Activated CD4-positive, alpha-beta T cell treated with anti-CD3 and anti-CD28 coated beads for 48 hours (primary cell): ENCODE measurements at places on chromosomes 7 and 10.

DNA sequence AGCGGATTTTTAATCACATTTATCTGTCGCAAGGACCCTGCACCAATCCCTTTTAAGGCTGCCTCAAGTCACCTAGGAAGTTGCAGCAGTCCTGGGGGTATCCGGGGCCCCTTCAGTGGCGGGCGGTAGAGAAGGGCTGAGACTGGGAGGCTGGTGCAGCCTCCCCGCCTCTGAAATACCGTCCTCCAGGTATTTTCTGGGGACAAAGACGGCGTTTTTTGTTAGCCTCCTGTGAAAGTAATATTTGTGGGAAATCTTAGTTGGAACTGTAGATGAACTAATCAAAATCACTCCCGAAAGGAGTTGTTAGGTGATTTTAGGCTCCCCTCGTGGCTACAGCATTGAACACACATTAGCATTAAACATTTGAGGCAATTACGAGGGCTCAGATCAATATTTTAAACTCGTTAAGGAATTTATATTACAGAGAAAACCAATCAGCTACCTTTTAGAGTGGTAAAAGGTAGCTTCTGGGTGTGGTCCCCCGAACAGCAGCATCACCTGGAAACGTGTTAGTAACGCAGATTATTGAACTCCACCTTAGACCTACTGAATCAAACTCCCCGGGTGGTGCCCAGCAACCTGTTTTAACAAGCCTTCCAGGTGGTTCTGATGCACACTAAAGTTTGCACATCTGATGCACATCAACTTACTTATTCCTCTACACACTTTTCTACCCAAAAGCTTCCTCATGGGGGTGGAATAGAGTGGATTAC, 530 bp upstream of the ANXA7 start:
- no peak for DNase-seq

DNA sequence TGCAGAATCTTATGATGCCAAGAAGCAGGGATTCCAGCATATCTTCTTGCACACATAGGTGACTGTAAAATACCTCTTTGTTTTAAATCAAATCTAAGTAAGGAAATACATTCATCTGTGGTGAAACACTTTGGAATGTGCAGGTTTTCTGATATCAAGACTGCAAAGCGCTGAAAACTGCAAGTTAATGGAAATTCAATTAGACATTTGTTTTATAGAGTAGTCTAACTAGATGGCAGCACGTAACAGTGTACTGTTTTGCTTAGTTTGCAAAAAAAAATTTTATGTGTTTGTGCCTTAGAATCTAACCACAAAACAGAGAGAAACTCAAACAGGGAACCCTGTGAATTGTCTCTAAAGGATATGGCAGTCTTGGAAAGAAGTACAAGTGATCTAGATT, 259.2 kb downstream of the HDAC9 start:
- no peak for DNase-seq

- DNase-seq: no peak
These were observed 196.4 kb downstream of the CREB5 start for GRCh38 chr7:28608731-28609130.

DNA sequence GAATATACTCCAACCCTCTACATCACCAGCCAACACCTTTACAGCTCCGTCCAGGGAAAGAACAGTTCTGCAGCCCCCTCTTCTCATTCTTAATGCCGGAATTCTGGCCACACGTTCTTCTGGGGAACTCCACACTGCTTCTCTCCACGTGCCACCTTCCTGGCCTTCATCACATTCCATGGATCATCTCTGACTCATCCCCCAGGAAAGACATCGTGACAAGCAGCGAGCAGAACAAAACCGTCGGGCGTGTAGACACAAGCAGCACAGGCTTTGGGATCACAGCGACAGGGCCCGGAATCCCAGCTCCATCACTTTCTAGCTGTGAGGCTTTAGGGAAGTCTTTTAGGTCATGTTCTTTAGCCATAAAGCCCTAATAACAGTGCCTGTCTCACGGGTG, 590.3 kb upstream of the FOXK1 start:
- DNase-seq: no peak

DNA sequence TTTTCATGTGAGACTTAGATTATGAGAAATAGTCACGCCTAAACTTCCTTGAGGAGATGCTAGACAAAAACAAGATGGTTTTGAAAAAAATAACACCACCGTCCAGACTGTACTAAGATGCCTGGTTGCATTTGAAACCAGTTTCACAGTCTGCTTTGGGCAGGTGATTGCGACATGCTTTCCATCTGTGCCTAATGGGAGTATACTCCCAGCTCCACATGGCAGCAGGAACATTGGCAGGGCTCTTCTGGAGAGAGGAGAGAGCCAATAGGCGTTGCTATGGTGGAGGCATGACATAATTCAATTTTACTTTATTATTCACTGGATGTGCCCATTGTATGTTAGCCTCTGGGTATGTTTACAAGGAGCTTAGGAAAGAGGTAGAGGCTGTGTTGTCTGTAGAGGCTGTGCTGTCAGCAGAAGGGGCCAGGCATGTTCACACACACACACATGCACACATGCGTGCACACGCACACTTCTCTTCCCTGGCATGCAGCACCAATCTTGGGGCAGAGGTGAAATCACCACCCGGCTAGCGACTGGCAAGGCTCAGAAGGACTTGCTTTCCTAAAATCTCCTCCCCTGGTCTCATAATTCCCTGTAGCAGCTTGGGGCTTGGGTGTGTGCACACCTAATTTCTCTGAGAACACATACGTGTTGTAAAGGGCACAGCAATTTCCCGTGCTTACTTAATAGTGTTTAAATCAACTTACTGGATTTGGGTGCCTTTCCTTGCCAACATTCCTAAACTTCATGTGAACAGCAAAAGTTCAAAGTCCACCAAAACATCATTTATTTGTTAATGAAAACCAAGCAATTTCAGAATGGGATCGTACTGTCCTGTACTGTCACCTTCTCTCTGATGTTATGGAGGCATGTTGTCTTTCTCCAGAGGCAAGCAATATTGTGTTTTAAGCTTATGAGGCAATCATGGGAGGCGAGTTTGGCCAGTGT, 162.1 kb downstream of the TCF7L2 start:
- no peak for DNase-seq

- DNase-seq: no peak
These were observed 49.2 kb upstream of the ANKRD1 start for GRCh38 chr10:90969947-90970673.

GRCh38 chr7:44956157-44956766, 22.6 kb downstream of the MYO1G start:
- no peak for DNase-seq

GRCh38 chr10:34593930-34594329, 221.2 kb downstream of the PARD3 start:
- DNase-seq: no peak

- DNase-seq: no peak
These were observed 5.1 kb upstream of the CYTH3 start for GRCh38 chr7:6277476-6277875.

- DNase-seq: peak; percentile 41
These were observed 1.2 kb downstream of the KLF6 start for GRCh38 chr10:3783682-3784432.

DNA sequence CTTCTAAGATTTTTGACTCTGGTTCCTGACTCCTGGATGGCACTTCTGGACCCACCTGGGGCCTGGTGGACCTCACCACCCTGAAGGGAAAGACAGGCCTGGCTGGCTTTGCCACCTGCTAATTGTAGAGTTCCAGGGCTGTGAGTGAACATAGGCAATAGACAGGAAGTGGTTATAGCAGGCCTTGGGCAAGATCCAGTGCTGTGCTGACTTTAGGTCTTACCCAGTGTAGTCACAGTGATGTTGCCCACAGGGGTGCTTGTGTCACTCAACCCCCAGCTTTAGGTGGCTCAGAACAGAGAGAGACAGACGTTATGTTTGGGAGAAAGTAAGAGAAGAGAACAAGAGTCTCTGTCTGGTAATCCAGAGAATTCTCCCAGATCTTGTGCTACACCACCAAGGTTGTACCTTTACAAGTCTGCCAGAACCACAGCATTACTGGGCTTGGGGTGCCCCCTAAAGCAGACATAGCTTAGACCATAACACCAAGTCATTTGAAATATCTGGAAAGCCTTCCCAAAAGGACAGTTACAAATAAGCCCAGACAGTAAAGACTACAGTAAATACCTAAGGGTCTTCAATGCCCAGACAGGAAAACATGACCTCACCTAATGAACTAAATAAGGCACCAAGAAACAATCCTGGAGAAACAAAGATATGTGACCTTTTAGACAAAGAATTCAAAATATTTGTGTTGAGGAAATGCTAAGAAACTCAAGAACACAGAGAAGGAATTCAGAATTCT, 303.4 kb downstream of the PCLO start:
- no peak for DNase-seq

DNA sequence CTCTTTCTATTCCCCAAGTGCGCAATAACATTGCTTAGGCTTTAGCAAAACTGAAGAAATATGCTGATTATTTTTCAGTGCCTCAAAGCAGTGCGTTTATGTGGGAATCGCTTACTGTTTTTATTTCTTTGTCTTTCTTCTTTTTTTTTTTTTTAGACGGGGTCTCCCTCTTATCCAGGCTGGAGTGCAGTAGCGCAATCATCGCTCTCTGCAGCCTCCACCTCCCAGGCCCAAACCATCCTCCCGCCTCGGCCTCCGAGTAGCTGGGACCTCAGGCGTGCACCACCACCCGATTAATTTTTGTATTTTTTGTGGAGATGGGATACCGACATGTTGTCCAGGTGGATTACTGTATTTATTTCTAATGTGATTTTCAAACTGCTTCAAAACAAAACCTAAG, 1.2 kb downstream of the DENND10 start:
- no peak for DNase-seq

DNA sequence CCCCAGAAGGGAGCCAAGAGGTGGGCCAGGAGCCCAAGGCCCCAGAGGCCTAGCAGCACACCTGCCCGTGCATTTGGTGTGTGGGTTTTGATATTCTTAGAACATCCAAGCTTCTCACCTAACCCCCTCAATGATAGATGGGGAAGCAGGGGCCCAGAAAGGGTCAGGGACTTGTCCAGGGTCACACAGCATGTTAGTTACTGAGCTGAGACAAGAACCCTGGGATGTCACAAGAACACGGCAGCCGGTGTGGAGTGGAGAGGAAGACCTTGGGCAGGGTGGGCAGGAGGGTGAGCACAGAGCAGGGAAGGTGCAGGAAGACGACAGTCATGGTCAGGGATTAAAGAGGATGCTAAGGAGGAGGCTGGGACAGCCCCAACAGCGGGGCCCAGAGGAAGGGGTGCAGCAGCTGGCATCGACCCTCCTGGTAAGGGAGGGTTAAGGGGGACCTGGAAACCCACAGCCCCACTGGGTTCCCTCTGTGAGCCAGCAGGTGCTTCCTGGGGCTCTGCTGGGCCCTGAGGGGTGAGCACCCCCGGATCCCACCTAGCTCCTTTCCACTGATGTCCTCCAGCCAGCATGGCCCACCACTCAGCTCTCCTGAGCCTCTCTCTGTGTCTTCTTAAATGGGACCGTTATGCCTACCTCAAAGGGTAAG, 44.4 kb downstream of the UNC5B start:
- DNase-seq: no peak

DNA sequence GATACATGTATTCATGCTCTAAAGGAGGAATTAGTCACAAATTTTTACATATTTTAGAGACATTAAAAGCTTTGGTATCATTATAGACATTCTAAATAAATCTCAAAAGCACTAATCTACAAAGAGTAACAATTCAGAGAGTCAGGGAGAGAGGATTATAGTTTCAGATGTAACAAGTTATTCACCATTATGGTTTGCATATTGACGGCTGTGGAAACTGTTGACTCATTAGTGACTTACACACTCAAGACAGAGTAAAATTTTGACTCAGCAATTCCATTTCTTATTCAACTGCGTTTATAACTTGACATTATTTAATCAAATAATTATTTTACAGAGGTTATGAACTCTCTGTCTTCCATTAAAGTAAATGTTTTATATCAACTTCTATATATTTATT, 95.4 kb upstream of the SEMA3C start:
- DNase-seq: no peak

DNA sequence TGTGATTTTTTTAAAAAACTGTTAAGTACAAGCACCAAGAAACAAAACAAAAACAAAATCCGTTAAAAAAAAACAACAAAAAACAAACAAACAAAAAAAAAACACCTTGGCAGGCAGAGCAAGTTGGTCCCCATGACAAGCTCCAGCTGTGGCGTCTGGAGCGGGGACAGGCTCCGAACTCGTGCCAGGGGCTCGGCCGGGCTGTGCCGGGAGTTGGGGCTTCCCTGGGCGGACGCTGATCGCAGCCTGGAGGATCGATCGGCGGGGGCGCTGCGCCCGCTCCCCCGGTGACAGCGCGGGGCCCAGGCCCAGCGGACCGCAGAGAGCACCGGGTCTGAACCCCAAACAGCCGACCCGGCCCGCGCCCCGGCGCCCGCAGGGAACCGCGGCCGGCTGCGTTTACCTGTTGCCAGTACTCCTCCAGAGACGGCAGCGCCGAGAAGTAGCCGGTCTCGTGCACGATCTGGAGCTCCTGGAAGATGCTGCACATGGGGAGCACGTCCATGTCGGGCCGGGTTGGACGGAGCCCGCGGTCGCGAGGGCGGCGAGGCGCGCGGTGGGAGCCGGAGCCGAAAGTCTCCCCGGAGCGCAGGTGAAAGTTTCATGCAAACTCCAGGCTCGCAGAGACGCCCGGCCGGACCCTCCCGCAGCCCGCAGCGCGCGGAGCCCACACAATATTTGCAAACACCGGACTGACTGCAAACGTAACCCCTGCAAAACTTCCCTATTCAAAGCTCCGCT, at the start of gene KLF6:
KLF6 (minus strand) TSS at position 700 of the 741 bp plus-strand sequence; CDS start at position 505, 195 bp downstream.
- no peak for DNase-seq

DNA sequence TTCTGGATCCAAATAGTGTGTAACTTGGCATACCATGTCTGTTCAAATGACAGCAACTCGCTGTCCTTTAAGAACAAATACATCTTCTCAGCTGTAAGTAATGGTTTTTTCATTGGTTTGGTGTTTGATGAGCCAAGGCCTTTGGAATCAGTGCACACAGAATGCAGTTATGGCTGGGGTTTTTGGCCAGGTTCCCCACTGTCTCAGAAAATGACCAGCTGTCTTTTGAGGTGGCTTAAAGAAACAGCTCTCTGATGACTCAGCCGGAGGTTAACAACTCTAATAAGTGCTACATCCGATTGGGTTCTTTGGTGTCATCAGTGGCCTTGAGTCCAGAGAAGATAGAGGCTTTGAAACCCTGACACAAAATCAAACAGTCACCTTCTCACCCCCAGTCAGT, 688.4 kb downstream of the REEP3 start:
- no peak for DNase-seq

- no peak for DNase-seq
These were observed 245.0 kb upstream of the SORCS1 start for GRCh38 chr10:107409522-107409921.

GRCh38 chr10:7054915-7055314, 355.9 kb downstream of the SFMBT2 start:
- DNase-seq: no peak

DNA sequence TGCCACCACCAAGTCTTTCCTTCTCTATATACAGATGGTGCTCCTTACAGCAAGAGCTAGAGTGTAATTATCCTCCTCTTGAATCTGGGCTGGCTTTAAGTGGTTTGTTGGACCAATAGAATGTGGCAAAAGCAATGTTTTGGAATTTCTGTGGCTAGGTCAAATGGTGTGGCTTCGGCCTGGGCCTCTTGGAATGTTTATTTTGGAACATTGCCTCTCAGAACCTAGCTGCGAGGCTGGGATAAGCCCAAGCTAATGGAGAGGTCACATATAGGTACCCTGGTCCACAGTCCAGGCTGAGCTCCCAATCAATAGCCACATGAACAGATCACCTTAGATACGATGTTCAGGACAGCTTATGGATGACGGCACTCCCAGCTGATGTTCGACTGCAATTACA, 556.7 kb downstream of the TYW1 start:
- no peak for DNase-seq

- no peak for DNase-seq
These were observed 44.1 kb downstream of the HTR7 start for GRCh38 chr10:90813594-90814365.
